ENCODE measurements at places on chromosomes 7 and 10. TPM values are rescaled to one million over a fixed set of nuclear protein-coding genes. Genes with fewer than 3 reads are reported as not detected.

The CAV1 gene
- 1,483 TPM for total RNA-seq

The NME8 gene
- not detected for total RNA-seq

GRCh38 chr7:95980167-95980566, 207.8 kb downstream of the DYNC1I1 start:
- no peak overlapping the region for H3K4me3 ChIP-seq
- no peaks in the 10 kb centered on the region for H3K36me3 ChIP-seq
- H3K4me1 ChIP-seq = peaks cover 9% of the 10 kb centered on the region
- DNase-seq = peak; percentile 39
- H3K27ac ChIP-seq = no peak overlapping the region

GRCh38 chr7:112521942-112522341, 41.2 kb downstream of the LSMEM1 start:
- no peak for DNase-seq
- no peaks in the 10 kb centered on the region for H3K4me1 ChIP-seq
- H3K4me3 ChIP-seq = no peak overlapping the region
- no peaks in the 10 kb centered on the region for H3K36me3 ChIP-seq
- no peak overlapping the region for H3K27ac ChIP-seq

DNA sequence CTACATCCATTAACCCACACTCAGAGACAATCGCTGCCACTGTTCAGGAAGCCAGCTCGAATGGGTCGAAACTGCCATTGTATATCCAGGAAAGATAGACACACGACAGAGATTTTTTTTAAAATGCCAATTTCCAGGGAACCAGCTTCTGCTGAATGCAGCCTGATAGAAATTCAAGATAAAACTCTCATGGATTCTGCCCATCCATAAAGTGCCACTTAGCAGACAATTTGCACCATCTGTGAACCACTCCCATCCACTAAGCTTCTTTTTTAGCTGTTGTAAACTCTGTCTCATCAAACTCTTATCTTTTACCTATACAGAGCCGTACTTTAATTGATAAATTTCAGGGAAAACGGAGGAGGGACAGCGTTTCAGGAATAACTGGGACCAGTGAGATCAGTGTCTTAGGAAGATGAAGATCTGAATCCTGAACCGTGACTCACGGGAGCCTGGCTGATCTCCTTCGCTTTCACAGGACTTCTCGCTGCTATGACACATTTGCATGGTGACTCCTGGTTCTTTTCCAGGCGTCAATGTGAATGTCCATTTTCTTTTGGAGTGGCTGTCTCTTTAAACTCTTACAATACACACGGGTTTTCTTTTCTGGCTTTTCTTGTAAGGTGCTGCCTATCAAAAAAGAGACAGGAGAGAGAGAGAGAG, 103.4 kb downstream of the FAM204A start:
- DNase-seq = no peak
- no peak overlapping the region for H3K4me3 ChIP-seq
- H3K27ac ChIP-seq = no peak overlapping the region
- H3K4me1 ChIP-seq = no peaks in the 10 kb centered on the region
- peaks cover 4% of the 10 kb centered on the region for H3K27me3 ChIP-seq

- DNase-seq = no peak
- H3K4me1 ChIP-seq = no peaks in the 10 kb centered on the region
- H3K4me3 ChIP-seq = no peak overlapping the region
- H3K36me3 ChIP-seq = peaks cover 11% of the 10 kb centered on the region
Measured at GRCh38 chr10:14926722-14927416, 27.0 kb downstream of the DCLRE1C start.
